GM10248 (cell line): ENCODE measurements at places on chromosomes 7 and 10.
A peak's percentile ranks its signal among the peaks of the same experiment; 100 is the strongest.

GRCh38 chr7:104963991-104964385 is 50.0 kb upstream of the KMT2E start:
- no peak for DNase-seq

DNA sequence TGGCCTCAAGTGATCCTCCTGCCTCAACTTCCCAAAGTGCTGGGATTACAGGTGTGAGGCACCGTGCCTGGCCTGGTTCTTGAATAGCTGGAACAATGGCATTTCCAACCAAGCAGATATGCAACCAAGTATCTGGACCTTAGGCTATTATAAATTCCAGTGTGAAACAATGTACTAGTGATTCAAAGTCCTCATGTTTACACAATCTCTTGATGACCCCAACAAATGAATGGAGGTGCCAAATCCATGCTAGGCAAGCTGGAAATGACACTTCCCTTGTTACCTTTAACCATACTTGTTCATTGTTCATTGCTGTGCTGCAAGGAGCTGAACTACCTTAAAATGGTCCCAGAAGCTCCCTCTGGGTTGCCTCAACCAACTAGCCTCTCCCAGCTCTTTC is 282.2 kb upstream of the KLF14 start:
- no peak for DNase-seq

- DNase-seq, result no peak
Observed at GRCh38 chr10:120789303-120790203, 61.6 kb upstream of the WDR11 start.

GRCh38 chr10:80589726-80590373 is 52.1 kb downstream of the SH2D4B start:
- peak; percentile 50 for DNase-seq

- no peak for DNase-seq
Observed at GRCh38 chr7:26860361-26860760, 4.0 kb downstream of the SKAP2 start.

- no peak for DNase-seq
Observed at GRCh38 chr7:141456298-141456697, 94.9 kb upstream of the AGK start.

GRCh38 chr10:72539137-72539536 is 86.7 kb downstream of the MICU1 start:
- no peak for DNase-seq

DNA sequence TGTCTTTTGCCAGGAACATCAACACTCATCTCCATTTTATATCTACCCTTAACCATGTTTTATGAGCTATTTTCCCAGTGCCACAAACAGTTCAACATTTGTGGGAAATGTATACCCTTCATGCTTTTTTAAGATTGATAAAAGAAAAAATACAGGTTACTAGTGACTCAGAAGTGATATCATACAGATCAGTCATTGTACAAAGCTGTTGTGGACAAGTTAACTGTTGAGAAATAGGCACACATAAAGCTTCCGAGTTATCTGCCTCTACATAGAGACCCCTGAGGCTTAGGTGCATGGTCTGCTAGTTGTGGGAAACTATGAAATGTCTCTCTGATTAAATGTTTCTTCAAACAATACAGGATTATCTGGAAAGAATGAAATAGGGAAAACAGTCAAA is 96.3 kb downstream of the LSM5 start:
- no peak for DNase-seq
